ENCODE measurements at places on chromosomes 11 and 22.

DNA sequence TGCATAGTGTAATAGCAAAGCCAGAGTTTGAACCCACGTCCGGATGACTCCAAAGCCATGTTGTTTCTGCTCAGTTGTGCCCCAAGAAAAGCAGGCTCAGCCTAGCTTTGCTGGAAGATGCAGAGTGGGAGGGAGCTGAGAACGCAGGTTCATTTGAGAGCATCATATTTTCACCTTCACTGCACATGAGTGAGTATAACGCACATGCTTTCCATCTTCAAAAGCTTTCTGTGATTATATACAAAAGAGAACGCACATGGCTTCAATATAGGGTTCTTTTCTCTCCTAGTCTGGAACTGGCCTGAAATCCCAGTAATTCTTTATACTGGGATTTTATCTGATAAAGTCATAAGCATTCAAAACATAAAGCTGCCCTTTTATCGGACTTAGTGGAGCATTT lies 385.5 kb upstream of the CADM1 start:
- DNase-seq: no peak

- no peak for DNase-seq
Observed at GRCh38 chr22:26990503-26991189, 333.3 kb downstream of the MIAT start.

DNA sequence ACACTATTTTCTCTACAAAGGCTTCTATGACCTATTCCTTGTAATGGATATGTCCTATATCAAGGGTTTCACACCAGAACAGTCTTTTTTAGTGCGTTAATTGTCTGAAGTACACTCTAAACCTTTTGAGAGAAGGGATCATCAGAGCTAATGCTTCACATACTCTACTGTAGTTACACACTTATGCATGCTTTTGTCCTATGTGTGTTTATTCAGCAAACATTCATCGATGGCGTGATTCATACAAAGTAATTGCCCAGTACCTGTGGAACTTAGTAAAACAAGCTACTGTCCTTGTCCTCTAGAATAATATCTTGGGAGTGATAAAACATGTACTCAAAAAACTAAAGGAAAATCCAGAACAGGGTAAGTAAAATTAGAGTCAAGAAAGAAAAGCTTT lies 139.2 kb downstream of the GUCY1A2 start:
- no peak for DNase-seq

- DNase-seq: no peak
Observed at GRCh38 chr11:88801484-88802123, 264.2 kb downstream of the GRM5 start.

GRCh38 chr11:33635161-33635560 lies 65.5 kb downstream of the C11orf91 start:
- no peak for DNase-seq

- DNase-seq: no peak
Observed at GRCh38 chr11:83671289-83671688, 385.1 kb upstream of the CCDC90B start.

DNA sequence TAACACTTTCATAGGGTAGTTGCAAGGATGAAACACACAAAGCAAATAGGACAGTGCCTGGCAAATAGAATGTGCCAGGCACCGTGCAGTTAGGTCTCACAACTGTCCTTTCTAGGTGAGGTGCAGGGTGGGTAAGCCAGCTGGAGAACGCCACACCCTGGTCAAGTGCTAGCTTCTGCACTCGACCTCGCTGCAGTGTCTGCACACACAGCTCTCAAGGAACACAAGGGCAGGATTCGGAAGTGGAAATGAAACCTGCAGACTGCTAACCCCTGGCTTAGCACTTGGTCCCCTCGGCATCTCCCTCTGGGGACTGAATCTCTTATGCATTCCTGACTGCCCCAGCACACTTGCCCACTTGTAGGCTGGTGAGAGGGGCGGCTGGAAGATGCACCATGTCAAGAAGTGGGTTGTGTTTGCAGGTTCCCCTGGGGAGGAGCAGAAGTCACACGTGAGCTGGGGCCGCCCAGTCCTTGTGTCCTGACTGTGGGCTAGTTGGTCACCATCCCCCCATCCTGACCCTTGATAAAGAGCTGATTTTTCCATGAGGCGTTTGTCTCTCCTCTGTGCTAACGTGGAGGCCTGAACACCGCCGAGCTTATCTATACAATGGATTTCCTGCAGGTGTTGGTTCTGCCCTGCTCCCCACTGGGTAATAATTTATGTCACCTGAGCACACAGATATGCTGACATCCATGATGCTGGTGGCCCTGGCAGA lies 89.0 kb downstream of the MICAL2 start:
- DNase-seq: no peak

GRCh38 chr11:91173701-91174100 lies 950.9 kb upstream of the CHORDC1 start:
- no peak for DNase-seq
